ENCODE measurements at places on chromosomes 1 and 21.

DNA sequence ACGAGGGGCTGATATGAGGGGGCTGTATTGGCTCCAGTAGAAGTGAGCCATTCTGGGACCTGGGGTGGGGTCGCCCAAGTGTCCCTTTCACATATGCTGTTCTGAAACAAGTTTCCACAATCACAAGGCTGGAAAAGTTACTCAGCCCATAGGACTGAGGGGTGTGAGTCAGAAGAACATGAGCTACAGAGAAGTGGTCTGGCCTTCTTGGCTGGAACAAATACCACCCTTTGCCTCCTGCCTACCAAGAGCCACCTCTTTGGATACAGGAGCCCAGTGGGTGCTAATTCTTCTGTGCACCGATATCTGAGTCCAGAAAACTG is 42.4 kb downstream of the MEF2D start:
- peaks cover 20% of the 10 kb centered on the region for H3K4me1 ChIP-seq
- H3K36me3 ChIP-seq, result peaks cover 2% of the 10 kb centered on the region
- H3K27ac ChIP-seq, result peak overlapping the region; percentile 99
- no peak overlapping the region for H3K4me3 ChIP-seq
- DNase-seq, result no peak
- H3K27me3 ChIP-seq, result no peaks in the 10 kb centered on the region

GRCh38 chr1:235190431-235190830 is 29.4 kb upstream of the RBM34 start:
- H3K27me3 ChIP-seq, result no peaks in the 10 kb centered on the region
- peaks cover 89% of the 10 kb centered on the region for H3K36me3 ChIP-seq
- no peaks in the 10 kb centered on the region for H3K4me1 ChIP-seq
- no peak overlapping the region for H3K27ac ChIP-seq
- no peak overlapping the region for H3K4me3 ChIP-seq

DNA sequence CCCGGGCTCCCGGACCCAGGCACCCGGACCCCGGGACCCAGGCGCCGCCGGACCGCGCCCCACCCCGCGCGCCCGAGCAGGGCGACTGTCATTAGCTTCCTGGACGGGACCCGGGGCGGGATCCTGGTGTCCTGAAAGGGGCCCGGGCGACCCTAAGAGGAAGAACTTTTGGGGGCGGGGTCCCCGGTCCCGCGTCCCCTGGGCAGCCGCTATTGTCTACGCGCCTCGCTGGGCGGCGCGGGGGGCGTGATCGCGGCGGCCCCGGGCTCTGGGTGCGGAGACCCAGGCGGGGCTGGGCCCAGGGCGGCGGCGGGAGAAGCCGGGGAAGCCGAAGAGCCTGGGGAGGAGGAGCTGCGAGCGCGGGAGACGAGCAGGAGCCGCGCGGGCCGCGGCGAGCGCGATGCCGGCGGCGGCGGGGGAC is 465 bp downstream of the HUNK start:
- H3K27me3 ChIP-seq, result peaks cover 73% of the 10 kb centered on the region
- H3K27ac ChIP-seq, result no peak overlapping the region
- H3K36me3 ChIP-seq, result no peaks in the 10 kb centered on the region
- H3K4me1 ChIP-seq, result peaks cover 8% of the 10 kb centered on the region
- H3K4me3 ChIP-seq, result peak overlapping the region; percentile 58
- peak; percentile 23 for DNase-seq

- DNase-seq, result no peak
- no peak overlapping the region for H3K4me3 ChIP-seq
- H3K27me3 ChIP-seq, result no peaks in the 10 kb centered on the region
These were observed 1.6 kb downstream of the ELF3 start for GRCh38 chr1:202011994-202012393.

GRCh38 chr21:28464095-28464494 is 528.6 kb downstream of the LTN1 start:
- DNase-seq, result no peak
- no peak overlapping the region for H3K27ac ChIP-seq
- no peaks in the 10 kb centered on the region for H3K36me3 ChIP-seq
- no peaks in the 10 kb centered on the region for H3K4me1 ChIP-seq
- H3K4me3 ChIP-seq, result no peak overlapping the region

DNA sequence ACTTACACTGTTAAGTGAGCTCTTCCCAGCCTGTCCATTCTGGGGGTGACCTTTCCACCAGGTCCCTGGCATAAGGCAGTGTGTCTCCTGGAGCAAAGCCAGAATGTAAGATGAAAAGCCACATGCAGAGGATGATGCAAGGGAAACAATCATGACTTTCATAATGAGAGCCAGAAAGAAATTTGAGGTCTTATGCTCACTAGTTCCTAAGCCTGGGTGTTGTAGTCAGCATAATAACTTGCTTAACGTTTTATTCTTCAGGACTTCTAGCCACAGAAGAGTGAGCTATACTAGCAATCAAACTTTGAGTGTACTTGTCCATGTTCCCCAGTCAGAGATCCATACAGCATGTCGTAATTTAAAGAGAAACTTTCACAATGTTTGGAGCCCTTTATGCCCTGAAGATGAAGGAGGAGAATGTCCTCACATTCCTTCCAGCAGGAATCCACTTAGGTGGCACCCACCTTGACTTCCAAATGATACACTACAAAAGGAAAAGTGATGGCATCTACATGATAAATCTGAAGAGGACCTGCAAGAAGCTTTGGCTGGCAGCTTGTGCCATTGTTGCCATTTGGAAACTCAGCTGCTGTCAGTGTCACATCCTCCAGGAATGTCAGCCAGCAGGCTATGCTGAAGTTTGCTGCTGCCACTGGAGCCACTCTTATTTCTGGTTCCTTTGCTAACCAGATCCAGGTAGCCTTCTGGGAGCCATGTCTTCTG is 60.5 kb upstream of the FOXD3 start:
- no peaks in the 10 kb centered on the region for H3K36me3 ChIP-seq
- no peak overlapping the region for H3K27ac ChIP-seq
- H3K4me3 ChIP-seq, result no peak overlapping the region
- H3K27me3 ChIP-seq, result no peaks in the 10 kb centered on the region
- H3K4me1 ChIP-seq, result no peaks in the 10 kb centered on the region

- H3K27me3 ChIP-seq, result no peaks in the 10 kb centered on the region
- H3K4me1 ChIP-seq, result peaks cover 55% of the 10 kb centered on the region
These were observed 661 bp downstream of the PLEKHO1 start for GRCh38 chr1:150150133-150151021.

DNA sequence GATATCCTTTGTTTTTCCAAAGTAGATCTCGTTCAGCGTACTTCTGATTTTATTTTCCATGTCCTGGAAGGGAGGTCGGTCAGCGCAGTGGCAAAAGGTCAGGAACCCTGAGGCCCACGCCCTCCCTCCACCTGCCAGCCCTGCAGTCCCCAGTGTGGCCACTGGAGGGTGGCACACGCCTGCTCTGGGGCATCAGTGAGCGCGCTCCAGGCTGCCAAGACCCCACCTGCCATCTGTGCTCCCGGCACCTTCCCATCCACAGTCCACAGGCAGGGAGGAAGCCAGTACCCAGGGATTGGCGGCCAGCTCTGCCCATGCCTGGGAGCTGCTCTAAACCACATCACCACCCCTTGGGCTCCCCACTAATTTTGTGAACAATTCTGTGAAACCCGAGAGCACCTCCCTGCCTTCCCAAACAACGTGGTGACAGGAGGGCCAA is 32.3 kb downstream of the SLC66A1 start:
- H3K27me3 ChIP-seq, result no peaks in the 10 kb centered on the region
- no peak overlapping the region for H3K4me3 ChIP-seq
- H3K4me1 ChIP-seq, result peaks cover 20% of the 10 kb centered on the region
- H3K27ac ChIP-seq, result no peak overlapping the region
- H3K36me3 ChIP-seq, result peaks cover 69% of the 10 kb centered on the region

- DNase-seq, result no peak
- H3K4me1 ChIP-seq, result no peaks in the 10 kb centered on the region
- H3K27me3 ChIP-seq, result no peaks in the 10 kb centered on the region
These were observed 33.0 kb downstream of the BCAR3 start for GRCh38 chr1:93648656-93649055.

- no peak overlapping the region for H3K4me3 ChIP-seq
- H3K4me1 ChIP-seq, result peaks cover 24% of the 10 kb centered on the region
- no peaks in the 10 kb centered on the region for H3K27me3 ChIP-seq
- H3K27ac ChIP-seq, result no peak overlapping the region
- no peaks in the 10 kb centered on the region for H3K36me3 ChIP-seq
These were observed 9.1 kb downstream of the ITGB2 start for GRCh38 chr21:44911384-44912157.

DNA sequence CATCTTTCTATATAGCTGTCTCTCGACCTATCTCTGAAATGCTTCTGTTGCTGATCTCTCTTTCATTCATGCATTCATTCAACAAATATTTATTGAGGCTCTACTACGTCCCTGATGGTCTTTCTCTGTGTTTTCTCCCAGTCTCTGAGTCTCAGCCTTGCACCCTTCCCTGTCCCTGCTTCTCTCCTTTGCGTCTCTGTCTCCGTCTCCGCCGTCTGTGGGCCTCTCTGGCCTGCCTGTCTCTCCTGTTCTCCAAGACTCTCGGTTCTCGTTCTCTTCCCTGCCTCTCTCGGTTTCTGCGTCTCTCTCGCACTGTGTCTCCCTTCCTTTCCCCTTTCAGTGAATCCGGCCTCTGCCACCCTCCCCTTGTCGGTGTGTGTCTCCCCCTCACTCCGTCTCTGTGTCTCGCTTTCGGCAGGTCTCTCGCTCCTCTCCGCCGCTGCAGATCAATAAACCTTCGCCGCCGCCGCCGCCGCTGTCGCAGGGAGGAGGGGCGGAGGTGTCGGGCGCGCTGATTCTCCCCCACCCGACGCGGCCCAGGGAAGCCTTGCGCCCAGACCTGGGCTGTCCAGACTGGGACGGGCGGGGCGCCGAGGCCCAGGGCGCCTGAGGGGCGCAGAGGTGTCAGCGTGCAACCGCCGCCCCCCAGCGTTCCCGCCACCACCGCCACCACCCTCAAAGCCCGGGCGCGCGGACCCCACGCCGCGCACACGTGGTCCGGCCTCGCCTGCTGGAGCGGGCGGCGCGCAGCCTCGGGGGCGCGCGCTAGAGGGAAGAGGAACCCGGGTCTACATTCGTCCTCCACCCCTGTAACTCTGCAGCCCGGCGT is 3.0 kb downstream of the EFNA3 start:
- H3K36me3 ChIP-seq, result no peaks in the 10 kb centered on the region
- H3K4me3 ChIP-seq, result peak overlapping the region; percentile 36
- H3K27ac ChIP-seq, result no peak overlapping the region
- DNase-seq, result peak; percentile 23

DNA sequence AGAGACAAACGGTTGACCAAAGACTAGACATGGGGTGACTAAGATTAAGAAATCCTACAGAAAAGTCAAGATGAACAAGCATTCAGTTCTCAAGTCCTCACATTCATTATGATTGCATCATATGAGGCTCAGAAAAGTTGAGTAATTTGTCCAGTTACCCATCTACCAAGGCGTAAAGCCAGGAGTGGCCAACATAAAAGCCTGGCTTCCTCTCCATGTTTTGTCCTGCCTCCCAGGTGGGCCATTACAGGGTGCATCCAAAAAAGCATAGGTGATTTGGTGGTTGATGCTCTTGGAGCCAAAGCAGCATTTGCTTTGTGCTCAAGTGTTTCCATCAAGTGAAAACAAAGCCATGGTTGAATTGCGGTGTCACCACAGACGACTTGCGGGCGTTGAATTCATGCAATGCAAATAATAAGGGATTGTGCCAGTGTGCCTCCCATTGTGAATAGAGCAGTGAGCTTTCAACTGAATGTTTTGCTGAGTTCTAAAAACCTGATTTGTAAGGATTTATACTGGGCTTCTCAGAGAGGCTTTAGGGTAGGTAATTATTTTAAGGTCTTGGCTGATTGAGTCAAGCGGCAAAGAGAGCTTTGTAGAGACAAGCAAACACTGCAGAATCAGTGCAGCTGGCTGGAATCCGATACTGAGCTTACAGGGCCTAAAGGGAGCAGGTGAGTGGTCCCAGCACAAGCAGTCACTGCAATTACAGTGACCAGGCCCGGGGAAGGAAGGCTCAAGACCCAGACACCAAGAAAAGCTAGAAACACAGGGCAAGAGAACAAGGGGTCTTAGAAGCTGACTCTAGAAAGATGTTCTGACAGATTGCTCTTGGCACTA is 54.1 kb downstream of the KCNJ15 start:
- H3K27me3 ChIP-seq, result no peaks in the 10 kb centered on the region
- DNase-seq, result no peak
- H3K4me1 ChIP-seq, result peaks cover 61% of the 10 kb centered on the region
- H3K4me3 ChIP-seq, result no peak overlapping the region
- H3K27ac ChIP-seq, result no peak overlapping the region

DNA sequence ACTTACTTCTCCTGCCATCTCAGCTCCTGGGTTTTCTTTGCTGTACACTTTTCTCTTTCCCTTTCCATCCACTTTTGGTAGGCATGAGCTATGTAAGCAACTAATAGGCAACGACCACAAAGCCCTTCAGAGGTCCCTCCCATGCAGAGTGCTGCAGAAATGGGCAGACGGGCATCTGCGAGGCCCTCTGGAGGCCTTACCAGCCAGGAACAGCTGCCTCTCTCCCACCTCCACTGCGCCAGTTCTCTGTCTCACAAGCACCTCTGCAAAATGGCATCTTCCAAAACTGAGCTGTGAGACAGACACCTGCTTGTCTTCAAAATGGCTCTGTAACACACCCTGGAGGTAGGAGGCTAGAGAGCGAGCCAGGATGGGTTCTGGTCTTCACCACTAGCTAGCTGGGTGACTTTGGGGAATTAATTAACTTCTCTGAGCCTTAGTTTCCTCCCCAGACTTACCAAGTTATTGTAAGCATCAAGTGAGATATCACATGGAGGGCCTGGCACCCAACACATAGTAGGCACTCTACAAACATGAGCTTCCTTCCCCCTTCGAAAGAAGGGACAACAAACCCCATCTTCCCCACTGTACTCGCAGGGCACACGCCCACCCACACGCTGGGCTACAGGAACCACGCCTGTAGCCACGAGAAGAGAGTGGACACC is 62.0 kb downstream of the BCAR3 start:
- H3K27ac ChIP-seq, result no peak overlapping the region
- peaks cover 96% of the 10 kb centered on the region for H3K4me1 ChIP-seq
- no peaks in the 10 kb centered on the region for H3K27me3 ChIP-seq
- no peaks in the 10 kb centered on the region for H3K36me3 ChIP-seq
- no peak overlapping the region for H3K4me3 ChIP-seq

DNA sequence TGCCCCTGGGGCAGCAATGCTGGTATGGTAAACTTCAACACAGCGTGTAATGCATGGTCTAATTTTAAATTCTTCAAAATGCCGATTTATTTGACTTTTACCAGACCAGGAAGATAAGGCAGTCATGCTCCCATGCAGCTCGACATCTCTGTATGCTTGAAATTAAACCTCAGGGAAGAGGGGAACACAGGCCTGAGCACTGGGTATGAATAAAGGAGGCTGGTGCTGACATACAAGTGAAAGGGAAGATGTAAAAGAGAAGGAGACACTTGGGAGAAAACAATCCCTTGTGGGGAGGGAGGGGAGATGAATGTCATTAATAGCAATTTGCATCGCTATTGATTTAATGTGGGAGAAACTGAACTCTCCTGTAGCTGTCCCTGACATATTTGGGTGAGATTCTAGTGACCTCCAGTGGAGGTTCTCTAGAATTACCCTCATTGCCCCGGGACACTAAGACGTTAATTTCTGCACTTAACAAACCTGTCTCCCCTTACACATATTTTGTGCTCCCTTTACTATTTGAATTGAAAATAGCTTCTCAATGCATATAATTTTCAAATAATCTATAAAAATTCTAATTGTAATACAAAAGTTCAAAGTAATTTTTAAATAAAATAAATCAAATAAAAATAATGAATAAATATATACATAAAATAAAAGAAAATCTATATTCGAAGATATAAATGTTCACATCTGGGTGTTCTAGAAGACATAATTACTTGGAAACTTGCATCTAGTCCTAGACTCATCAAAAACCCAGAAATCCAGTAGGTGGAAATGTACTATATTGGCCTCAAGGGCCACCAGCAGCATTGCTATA is 283.1 kb downstream of the LMX1A start:
- no peaks in the 10 kb centered on the region for H3K27me3 ChIP-seq
- no peak overlapping the region for H3K27ac ChIP-seq
- H3K36me3 ChIP-seq, result no peaks in the 10 kb centered on the region
- no peak for DNase-seq

GRCh38 chr1:217602380-217602779 is 28.5 kb downstream of the GPATCH2 start:
- DNase-seq, result no peak
- peaks cover 6% of the 10 kb centered on the region for H3K4me1 ChIP-seq
- no peaks in the 10 kb centered on the region for H3K27me3 ChIP-seq
